GM18507 (cell line): ENCODE measurements at places on chromosomes 13 and 19.

DNA sequence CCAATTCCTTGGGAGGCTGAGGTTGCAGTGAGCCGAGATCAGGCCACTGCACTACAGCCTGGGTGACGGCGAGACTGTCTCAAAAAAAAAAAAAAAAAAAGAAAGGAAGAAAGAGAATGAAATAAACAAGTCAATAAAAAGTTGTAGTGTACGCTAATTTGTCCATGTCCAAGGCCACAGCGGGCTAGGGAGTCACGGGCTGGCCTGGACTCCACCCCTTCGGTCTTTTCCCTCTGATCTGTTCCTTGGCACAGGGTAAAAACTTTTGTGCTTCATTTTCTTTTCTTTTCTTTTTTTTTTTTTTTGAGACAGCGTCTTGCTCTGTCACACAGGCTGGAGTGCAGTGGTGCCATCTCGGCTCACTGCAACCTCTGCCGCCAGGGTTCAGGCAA lies 19.4 kb upstream of the MKNK2 start:
- DNase-seq: no peak

GRCh38 chr13:24178847-24179485 lies 18.4 kb downstream of the SPATA13 start:
- DNase-seq: no peak

DNA sequence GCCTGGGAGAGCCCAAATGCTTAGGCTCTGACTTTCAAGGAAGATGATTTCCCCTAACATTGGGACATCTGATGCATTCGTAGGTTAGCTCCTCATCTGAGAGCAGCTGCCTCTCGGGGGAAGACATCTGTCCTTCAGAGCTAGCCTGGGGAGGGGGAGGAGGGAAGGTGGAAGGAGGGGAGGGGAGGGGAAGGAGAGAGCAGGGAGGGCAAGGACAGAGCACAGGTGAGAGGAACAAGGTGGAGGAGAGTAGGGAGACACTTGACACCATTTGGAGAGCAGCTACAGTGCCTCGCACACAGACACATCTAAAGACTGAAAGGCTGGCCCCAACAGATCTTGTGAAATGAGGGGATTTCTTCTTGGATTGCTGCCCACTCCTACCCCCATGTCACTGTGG lies 103.8 kb downstream of the ZDHHC20 start:
- DNase-seq: no peak

DNA sequence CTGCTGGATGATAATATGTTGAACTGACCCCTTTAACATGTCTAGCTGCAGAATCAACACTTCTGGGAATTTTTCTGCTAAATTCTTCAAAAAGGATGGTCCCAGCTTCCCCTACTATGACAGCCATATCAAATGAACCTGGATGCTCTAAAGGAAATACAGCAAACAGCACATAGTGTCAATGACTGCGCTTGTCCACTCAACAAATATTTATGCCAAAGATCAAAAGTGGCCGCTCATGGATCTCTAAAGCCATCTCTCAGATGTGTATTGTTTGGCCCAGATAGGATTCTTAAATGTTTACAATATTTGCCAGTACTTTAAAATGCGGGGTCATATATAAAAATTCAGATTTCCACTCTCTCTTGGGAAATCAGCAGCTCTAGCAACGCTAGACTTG lies 3.3 kb downstream of the TBC1D4 start:
- no peak for DNase-seq

GRCh38 chr19:50792272-50793250 lies 2.3 kb downstream of the ACP4 start:
- no peak for DNase-seq
